WTC11 (cell line): ENCODE measurements at places on chromosomes 4 and X. TPM values are rescaled to one million over a fixed set of nuclear protein-coding genes. Genes with fewer than 3 reads are reported as not detected.

The RASL11B gene
- 58.5 to 71.9 TPM (median 69.9 TPM) in 3 replicates for total RNA-seq

The FTSJ1 gene
- 50.2 to 54.5 TPM (median 53.9 TPM) in 3 replicates for total RNA-seq

The UBA6 gene
- total RNA-seq = 71.5 to 81.5 TPM (median 79.0 TPM) in 3 replicates

The TMPRSS11F gene
- total RNA-seq = not detected in 3 replicates

The USP17L18 gene
- not detected in 3 replicates for total RNA-seq

The HEPH gene
- 31.7 to 51.0 TPM (median 49.8 TPM) in 3 replicates for total RNA-seq

The TLR6 gene
- total RNA-seq = 0.11 to 0.25 TPM (median 0.11 TPM) in 3 replicates

The CSN1S1 gene
- not detected in 3 replicates for total RNA-seq

The PRDM5 gene
- total RNA-seq = 31.3 to 47.0 TPM (median 32.5 TPM) in 3 replicates

The XAGE2 gene
- not detected in 3 replicates for total RNA-seq

The CT45A10 gene
- 0.33 TPM in 1 of 3 replicates, not detected in the others for total RNA-seq

The RAB41 gene
- not detected in 3 replicates for total RNA-seq

The SRPX2 gene
- 0.24 to 0.62 TPM (median 0.34 TPM) in 3 replicates for total RNA-seq

The SMPX gene
- not detected in 3 replicates for total RNA-seq

The ATXN3L gene
- not detected in 3 replicates for total RNA-seq

The FAM47A gene
- total RNA-seq = not detected in 3 replicates

The PLP1 gene
- total RNA-seq = 29.2 to 31.3 TPM (median 29.5 TPM) in 3 replicates

The USP17L12 gene
- not detected in 3 replicates for total RNA-seq

The NSG1 gene
- total RNA-seq = 20.3 to 24.2 TPM (median 22.3 TPM) in 3 replicates

The DCHS2 gene
- total RNA-seq = 1.3 to 1.9 TPM (median 1.4 TPM) in 3 replicates

The TREX2 gene
- total RNA-seq = 0.78 to 1.5 TPM (median 1.0 TPM) in 3 replicates

The HSFX1 gene
- total RNA-seq = 0.48 to 0.85 TPM (median 0.66 TPM) in 3 replicates

The DTHD1 gene
- total RNA-seq = not detected in 3 replicates

The ARHGAP6 gene
- total RNA-seq = 0.55 to 1.0 TPM (median 0.89 TPM) in 3 replicates

The SSX2B gene
- total RNA-seq = 0.18 TPM in 1 of 3 replicates, not detected in the others

The REELD1 gene
- total RNA-seq = not detected in 3 replicates

The MSANTD1 gene
- total RNA-seq = 0.98 to 1.1 TPM (median 0.99 TPM) in 3 replicates

The RADX gene
- total RNA-seq = 3.0 to 5.0 TPM (median 4.4 TPM) in 3 replicates

The GAGE12E gene
- not detected in 3 replicates for total RNA-seq

The PRDM8 gene
- 0.14 TPM in 1 of 3 replicates, not detected in the others for total RNA-seq

The GLRB gene
- 0.31 to 1.3 TPM (median 0.71 TPM) in 3 replicates for total RNA-seq

The ZNF732 gene
- total RNA-seq = 28.1 to 33.8 TPM (median 30.2 TPM) in 3 replicates

The HSD17B13 gene
- 0.07 to 0.25 TPM in 2 of 3 replicates, not detected in the other for total RNA-seq

The ARAP2 gene
- total RNA-seq = 1.0 to 2.4 TPM (median 1.5 TPM) in 3 replicates

The KCNIP4 gene
- total RNA-seq = not detected in 3 replicates

The USP51 gene
- total RNA-seq = 6.0 to 6.5 TPM (median 6.4 TPM) in 3 replicates

The TGIF2LX gene
- not detected in 3 replicates for total RNA-seq

The CDX4 gene
- total RNA-seq = 2.4 to 5.2 TPM (median 4.6 TPM) in 3 replicates

The POU4F2 gene
- not detected in 3 replicates for total RNA-seq

The GIMD1 gene
- not detected in 3 replicates for total RNA-seq

The TENM3 gene
- 58.1 to 71.0 TPM (median 59.7 TPM) in 3 replicates for total RNA-seq

The EDNRA gene
- 2.1 to 2.5 TPM (median 2.3 TPM) in 3 replicates for total RNA-seq

The SYP gene
- total RNA-seq = 4.8 to 7.0 TPM (median 5.3 TPM) in 3 replicates
